BJ (cell line): ENCODE measurements at places on chromosomes 2 and 18.

- DNase-seq: no peak
Observed at GRCh38 chr2:169362118-169362893, at the start of gene LRP2. TSS of gene LRP2 (minus strand) at chr2:169362534. CDS start at chr2:169362399, 135 bp downstream.

- no peak for DNase-seq
Observed at GRCh38 chr2:223930103-223930976, 14.8 kb downstream of the WDFY1 start.

GRCh38 chr18:75211953-75212750 lies 1.6 kb downstream of the TSHZ1 start:
- DNase-seq: no peak

- DNase-seq: no peak
Observed at GRCh38 chr2:85992611-85993010, 103.8 kb upstream of the ST3GAL5 start.

DNA sequence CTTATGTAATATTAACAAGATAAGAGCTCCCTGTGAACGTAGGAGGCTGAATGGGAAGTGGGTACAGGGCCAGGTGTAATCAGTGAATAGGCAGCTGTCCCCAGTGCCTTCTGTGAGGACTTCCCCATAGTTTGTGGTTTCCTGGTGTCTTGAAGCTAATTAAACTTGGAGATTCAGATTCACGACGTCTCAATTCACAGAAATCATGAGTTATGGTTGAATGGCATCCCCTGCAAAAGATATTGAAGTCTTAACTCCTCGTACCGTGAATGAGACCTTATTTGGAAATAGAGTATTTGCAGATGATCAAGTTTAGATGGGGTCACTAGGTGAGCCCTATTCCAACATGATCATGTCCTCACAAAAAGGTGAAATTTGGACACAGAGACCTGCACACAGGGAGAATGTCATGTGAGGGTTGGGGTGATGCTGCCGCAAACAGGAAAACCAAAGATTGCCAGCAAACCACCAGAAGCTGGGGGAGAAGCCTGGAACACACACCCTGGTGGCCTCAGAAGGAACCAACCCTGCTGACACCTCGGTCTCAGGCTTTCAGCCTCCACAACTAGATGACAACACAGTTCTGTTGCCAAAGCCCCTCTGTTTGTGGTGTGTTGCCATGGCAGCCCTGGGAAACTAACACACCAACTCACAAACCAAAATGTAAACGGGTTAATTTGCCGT lies 13.2 kb downstream of the ARL4C start:
- no peak for DNase-seq

DNA sequence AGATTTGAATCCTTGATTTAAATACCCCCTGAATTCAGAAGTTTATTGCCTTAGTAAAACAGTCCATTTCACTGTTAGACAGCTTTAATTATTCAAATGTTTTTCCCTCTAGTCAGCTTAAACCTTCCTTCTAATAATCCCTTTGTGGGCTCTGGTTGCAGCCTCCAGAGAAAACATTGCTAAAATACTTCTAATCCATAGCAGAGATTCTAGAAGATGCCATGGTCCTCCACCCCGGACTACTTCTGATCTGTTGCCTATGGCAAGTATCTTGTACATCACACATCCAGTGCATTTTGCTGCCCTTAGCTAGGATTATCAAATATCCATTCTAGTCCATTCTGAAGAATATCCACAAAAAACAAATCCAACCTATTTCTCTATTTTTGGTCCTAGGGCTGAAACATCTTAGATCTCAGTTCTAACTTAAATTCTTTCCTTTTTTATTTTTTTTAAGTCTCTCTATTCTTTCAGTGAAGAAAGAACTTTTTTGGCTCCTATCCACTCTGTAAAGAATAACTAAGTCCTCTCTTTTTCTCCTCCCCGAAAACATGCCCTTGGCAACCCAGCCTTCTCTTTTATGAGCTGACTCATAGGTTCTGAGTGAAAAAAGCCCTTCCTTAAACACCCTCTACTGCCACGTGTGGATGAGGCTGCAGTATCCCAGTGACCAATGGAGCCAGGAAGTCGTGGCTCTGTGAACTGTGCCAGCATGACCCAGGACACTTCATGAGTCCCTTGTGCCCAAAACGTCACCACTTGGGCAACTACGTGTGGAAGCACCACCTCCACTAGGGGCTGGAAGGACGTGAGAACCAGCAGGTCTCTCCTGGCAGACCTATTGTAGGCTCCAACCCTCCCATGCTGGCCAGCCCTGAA lies 349.8 kb downstream of the TNS1 start:
- DNase-seq: peak; percentile 95

DNA sequence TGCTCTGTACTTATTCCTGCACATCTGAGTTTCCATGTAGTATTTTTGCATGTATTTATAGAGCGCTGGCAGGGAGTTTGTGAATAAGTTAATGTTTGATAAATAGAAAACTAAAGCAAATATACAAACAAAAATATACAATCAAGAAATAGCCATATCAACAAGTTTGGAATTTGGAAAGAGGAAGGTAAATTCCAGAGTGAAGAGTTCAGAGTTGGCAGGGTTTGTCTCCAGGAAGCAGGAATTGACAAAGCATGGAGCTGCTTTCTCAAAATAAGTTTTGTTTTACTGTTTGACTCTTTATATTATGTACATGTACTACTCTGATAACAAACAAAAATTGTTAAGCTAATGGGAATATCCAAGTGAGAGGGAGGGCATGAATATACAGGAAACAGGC lies 80.3 kb downstream of the SPOPL start:
- no peak for DNase-seq

DNA sequence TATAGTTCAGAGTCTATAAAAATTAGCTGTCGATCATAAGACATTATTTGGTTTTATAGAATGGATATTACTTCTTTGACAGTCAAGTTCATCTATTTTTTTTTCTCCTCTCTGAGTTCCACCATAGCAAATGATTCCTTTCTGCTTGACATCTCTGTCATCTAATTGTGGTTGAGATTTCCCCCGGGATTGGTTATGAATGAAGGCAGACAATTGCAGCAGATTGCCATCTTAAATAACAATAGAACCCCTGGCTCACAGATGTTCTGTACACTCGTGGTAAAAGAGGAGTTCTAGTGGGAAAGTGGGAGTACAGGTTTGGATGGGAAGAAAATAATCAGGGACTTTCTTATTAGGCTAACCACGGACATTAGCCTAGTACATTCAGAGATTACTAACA lies 292.1 kb upstream of the NRXN1 start:
- no peak for DNase-seq

DNA sequence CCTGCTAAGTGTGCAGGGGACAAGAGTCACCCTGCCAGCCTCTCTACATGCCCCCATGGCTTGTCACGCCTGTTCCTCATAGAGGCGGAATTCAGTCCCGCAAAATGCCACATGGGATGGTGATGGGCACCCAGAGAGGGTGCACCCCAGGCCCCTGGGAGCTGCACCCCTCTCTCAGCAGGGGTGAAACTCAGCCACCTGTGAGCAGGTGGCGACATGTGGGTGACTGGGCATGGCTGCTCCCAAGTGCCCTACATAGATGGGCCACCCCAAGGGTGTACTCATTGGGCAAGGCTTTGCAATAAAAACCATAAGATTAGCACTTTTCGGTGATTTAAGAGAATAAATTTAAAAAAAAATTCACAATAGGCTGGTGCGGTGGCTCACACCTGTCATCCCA lies 6.3 kb downstream of the HS6ST1 start:
- DNase-seq: no peak

DNA sequence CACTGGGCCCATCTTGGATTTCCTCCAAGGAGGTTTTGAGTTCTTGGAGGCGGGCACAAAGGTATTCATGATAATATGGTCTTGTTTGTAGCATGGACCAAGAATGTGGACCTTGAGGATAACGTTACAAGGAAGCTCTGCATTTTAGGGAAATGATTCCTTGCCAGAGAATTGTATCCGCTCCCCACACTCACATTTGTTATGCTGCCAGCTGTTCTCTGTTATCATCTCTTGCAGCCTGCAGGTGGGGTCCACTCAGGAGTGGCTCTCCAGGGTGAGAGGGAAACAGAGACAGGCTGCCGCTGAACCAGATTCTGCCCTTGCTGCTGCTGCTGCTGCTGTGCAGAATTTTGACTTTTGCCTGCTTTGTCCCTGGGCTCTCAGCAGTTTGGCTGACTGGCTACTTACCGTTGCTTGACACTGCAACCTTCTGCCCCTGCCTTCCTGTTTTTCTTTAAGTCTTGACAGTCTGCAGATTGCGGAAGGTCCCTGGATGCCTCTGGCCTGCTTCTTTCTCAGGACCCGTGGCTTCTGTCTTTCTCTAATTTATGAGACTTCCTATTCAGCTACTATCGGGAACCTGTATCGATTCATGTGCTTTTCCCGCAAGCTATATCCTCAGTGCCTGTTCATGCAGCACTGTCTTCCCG lies 122.3 kb upstream of the DOCK10 start:
- DNase-seq: no peak

GRCh38 chr2:234245945-234246344 lies 195.4 kb downstream of the SPP2 start:
- peak; percentile 45 for DNase-seq
